Transverse colon (tissue), 4 donors: ENCODE measurements at places on chromosomes 2 and 18.

- no peak overlapping the region for H3K27ac ChIP-seq
- H3K4me3 ChIP-seq, result no peak overlapping the region
- no peaks in the 10 kb centered on the region for H3K27me3 ChIP-seq
- H3K36me3 ChIP-seq, result no peaks in the 10 kb centered on the region
- peak; percentile 25 for DNase-seq
Measured at GRCh38 chr2:204203704-204204103, 267.1 kb downstream of the ICOS start.

DNA sequence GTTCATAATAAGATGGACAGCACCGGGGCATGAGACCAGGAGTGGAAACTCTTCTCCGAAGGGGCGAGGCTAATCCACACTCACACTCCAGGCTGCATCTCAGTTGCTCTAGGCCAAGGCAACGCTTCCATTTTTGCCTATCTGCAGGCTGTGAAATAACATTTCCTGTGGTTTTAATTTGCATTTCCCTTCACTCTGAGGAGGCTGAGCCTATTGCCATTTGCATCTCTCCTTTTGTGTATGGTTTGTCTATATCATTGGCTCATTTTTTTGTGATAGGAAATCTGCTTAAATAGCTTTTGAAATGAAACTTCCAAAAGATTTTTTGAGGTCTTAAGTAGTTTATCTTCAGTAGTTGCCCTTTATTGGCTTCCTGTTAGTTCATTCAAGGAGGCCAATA, 57.6 kb downstream of the TPGS2 start:
- no peaks in the 10 kb centered on the region for H3K36me3 ChIP-seq
- H3K27ac ChIP-seq, result no peak overlapping the region
- H3K4me1 ChIP-seq, result no peaks in the 10 kb centered on the region
- no peak overlapping the region for H3K4me3 ChIP-seq
- H3K27me3 ChIP-seq, result no peaks in the 10 kb centered on the region
- DNase-seq, result no peak

- H3K27me3 ChIP-seq, result no peaks in the 10 kb centered on the region
- H3K36me3 ChIP-seq, result no peaks in the 10 kb centered on the region
- H3K27ac ChIP-seq, result no peak overlapping the region
Measured at GRCh38 chr2:109398366-109399015, 215.3 kb downstream of the SEPTIN10 start.

- no peak overlapping the region for H3K27ac ChIP-seq
- no peaks in the 10 kb centered on the region for H3K27me3 ChIP-seq
- H3K4me1 ChIP-seq, result no peaks in the 10 kb centered on the region
- no peak for DNase-seq
Measured at GRCh38 chr18:67367540-67367939, 149.0 kb downstream of the DSEL start.
